NCI-H1436 treated with DMSO at 0.1 percent for 48 hours (cell line): ENCODE measurements at places on chromosomes 16 and 17.

DNA sequence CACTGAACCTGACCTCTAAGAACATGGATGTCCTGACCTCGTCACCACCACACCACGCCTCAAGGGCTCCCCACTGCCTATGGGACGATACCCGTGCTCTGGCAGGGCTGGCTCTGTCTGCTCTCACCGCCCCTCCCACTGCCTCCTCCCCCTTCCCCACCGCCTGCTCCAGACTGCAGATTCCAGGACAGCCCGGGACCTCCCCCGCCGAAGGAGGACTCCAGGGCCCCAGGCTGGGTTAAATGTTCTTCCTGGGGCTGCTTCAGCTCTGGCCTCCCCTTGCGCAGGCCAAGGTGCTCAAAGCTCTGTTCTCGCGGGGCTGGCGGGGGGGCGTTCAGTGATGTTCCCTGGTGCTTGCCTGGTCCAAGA, 3.1 kb downstream of the NPW start:
- no peak for DNase-seq

DNA sequence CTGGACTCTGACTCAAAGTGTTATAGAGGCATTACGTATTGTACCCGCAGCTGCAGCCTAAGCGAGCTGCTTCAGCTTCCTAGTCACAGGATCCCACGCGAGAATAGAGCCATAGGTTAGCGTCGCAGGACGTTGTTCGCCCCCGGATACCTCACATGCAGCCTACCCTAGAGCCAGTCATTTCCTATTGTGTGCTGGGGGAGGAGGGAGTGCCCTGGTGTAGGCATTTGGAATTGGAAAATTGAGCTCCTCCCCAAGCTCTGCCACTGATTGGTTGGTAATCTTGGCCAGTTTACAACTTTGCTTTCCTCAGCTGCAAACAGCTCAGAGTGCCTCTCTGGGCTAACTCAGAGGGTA, 530 bp downstream of the NAA60 start:
- no peak for DNase-seq

DNA sequence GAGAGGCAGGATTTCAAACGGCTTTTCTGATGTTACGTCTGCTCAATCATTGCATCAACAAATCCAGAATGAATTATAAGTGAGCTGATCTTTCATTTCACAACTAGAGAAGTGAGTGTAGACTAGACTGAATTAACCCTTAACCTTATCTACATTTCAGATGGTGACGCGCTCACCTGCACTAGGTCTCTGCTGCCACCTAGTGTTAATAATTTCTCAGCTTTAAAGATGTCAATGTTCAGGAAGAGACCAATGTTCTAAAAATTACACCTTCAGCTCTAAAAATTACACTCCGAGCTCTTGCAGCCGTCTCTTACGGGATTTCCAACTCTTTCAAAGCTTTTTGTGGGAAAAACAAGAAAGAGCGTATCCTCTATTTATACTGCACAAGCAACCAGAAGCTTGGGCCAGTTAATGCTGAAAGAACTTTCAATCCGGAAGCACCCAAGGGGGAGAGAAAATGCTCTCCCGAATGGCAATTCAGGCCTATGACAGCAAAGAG, 88.2 kb upstream of the FA2H start:
- DNase-seq, result peak; percentile 2

DNA sequence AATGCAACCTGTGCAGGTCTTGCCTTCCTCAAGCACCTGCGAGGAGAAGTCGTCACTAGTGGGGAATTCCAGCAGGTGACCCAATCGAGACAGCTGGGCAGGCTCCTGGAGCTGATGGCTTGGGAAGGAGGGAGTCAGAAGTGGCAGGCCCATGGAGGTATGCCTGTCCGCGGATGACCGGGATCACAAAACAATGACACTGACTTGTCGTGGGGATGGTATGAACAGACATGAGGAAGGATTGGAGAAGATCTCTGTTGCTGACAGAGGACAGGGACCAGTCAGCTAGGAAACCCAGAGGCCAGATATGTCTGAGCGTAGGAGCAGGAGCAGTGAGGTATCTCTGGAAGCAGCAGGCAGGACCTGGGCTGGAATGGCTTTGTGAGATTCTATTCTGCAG, 233.3 kb downstream of the SOX9 start:
- no peak for DNase-seq

DNA sequence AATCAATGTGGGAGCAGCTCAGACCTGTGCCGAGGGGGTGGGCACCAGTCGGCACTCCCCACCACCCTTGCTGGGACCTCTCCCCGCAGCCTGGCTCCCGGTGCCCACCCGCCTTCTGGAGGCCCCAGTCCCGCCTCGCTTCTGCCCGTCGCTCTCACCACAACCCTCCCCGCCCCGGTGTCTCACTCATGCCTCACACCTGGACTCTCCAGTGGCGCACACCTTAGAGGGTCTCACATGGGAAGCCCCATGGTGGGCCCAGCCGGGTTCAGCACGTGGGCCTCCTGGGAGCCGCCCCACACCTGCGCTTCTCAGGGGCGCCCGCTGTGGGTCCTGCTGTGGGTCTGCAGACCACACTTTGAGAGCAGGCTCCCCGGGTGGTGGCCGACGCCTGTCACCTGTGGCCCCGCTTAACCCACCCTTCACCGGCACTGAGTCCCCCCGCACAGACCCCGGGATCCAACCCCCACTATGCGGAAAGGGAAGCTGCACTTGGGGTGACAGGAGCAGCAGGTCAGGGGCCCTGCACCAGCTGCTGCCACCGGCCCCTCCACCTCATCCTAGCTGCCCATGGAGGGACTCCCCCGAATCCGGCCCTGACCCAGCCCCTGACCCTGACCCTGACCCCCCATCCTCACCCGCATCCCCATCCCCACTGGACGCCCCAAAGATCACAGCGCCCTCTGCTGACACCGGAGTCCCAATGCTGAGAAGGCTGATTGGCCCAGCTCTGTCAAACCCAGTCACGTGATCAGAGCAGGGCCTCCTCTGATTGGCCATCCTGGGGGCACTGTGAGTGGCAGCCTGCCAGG, 27.4 kb upstream of the SLC38A10 start:
- no peak for DNase-seq

DNA sequence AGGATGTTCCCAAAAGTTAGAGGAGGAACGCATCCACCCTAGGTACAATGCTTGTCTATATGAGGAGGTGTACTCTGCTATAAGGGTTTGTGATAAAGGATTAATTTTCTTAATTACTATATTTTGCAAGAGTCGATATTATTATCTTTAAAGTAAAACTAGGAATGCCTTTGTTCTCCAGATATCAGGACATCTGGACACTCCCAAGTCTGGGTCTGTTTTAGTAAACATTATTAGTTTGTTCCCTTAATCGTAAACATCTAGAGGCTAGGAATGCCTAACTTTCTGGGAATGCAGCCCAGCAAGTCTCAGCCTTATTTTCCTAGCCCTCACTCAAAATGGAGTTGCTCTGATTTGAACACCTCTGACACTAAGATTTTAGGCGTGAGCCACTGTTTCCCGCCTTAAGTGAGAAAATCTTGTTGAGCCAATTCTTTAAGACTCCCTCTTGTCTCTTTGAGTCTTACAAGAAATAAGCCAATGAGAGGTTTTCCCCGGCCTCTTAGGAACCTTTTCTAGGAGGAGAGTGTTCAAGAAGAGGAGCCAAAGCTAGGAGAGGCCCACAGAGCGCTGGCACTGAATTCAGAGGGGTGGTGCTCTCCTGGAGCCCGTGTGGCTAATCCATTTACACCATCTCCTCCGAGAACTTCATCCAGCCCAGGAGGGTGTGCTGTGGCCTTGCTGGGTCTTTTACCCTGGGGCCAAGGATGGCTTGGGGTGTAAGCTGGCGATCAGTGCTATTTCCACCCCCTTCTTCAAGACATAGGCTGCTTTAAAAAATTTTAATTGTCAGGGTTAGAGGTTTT, 40.9 kb downstream of the SMARCE1 start:
- DNase-seq, result no peak

GRCh38 chr16:21263640-21264570, 14.2 kb downstream of the CRYM start:
- no peak for DNase-seq
